ENCODE measurements at places on chromosomes 2 and 18.

- H3K36me3 ChIP-seq, result no peaks in the 10 kb centered on the region
- no peaks in the 10 kb centered on the region for H3K27me3 ChIP-seq
- H3K4me1 ChIP-seq, result no peaks in the 10 kb centered on the region
- H3K4me3 ChIP-seq, result no peak overlapping the region
- no peak for DNase-seq
These were observed 28.2 kb downstream of the SFXN5 start for GRCh38 chr2:73043276-73043675.

DNA sequence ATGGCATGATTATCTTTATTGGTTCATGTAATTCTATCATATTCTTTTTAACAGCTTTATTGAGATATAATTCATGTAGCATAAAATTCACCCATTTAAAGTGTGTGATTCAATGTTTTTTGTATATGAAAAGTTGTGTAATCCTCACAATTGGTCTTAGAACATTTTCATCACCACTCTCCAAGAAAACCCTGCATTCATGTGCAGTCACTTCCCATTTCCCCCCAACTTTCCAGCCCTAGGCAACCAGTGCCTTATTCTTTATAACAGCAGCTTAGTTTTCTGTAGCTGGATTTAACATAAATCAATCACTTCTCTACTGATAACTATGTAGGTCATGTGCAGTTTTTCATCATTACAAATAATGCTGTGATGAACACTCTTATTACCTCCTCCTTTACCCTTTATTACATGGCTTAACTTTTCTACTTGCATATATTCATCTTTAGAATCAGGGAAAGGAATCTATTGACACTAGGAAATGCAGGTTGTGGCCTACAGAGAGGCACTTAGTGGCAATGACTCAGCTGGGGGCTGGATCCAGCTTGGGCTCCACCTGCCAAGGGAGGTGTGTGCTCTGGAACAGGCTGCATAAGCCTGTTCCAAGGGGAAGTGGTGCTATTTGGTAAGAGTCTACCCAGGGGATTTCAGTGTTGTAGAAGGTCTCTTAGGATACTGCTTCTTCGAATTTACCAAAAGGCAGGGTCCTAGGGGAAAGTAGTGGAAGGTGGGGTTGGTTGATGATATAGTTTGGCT lies 89.1 kb downstream of the ETAA1 start:
- H3K36me3 ChIP-seq, result no peaks in the 10 kb centered on the region
- no peak overlapping the region for H3K4me3 ChIP-seq
- H3K4me1 ChIP-seq, result no peaks in the 10 kb centered on the region
- no peak overlapping the region for H3K27ac ChIP-seq
- DNase-seq, result no peak

DNA sequence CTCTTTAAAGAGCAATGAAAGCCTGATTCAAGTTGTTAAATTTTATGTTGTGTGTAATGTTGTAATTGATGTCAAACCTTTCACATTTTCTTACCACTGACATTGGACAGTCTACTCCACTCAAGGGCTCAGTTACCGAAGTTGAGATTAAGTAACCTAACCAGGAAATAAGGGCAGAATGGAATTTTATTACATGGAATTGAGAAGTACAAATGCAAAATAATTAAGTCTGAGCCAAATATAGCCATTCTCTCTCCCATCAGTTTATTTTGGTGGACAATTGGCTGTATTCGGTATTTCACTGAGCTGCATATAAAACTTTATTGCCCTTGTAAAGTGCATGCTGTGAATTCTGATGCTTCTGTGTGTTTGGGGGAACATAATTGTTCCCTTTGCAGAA lies 231.5 kb downstream of the TTC32 start:
- no peaks in the 10 kb centered on the region for H3K27me3 ChIP-seq
- H3K27ac ChIP-seq, result no peak overlapping the region
- DNase-seq, result no peak
- H3K36me3 ChIP-seq, result no peaks in the 10 kb centered on the region

DNA sequence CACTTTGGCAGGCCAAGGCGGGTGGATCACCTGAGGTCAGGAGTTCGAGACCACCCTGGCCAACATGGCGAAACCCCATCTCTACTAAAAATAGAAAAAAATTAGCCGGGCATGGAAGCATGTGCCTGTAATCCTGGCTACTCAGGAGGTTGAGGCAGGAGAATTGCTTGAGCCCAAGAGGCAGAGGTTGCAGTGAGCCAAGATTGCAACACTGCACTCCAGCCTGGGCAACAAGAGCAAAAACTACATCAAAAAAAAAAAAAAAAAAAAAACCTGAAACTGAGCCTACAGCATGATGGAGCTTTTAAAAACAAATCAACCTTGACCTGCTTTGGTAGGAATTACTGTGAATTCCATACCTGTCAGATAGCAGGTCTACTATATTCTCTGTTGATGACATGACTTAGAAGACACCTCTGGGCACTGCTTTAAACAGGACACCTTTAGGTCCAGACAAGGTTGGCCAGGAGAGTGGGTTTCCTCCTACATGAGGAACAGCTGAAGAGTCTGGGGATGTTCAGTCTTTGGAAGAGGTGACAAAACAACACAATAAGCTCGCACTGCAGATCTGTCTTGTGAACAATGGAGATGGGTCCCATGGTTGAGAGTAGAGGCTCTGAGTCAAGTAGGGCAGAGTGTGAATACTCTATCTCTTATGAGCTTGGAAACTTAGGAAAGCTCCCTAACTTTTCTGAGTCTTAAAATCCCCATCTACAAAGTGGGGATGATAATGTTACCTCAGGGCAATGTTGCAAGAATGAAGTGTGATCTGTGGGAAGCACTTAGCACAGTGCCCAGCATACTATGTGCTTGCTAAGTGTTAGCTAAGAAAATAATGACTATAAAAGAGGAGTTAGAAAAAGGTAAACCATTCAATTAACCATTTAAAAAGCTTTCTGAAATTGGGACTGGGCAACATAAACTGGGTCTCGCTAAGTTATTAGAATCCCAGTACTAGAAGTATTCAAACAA lies 25.2 kb downstream of the TMEM163 start:
- peaks cover 2% of the 10 kb centered on the region for H3K27me3 ChIP-seq
- no peaks in the 10 kb centered on the region for H3K36me3 ChIP-seq

GRCh38 chr2:223997938-223998337 lies 40.7 kb downstream of the MRPL44 start:
- DNase-seq, result no peak
- no peaks in the 10 kb centered on the region for H3K27me3 ChIP-seq
- H3K4me3 ChIP-seq, result no peak overlapping the region
- H3K27ac ChIP-seq, result no peak overlapping the region
- peaks cover 70% of the 10 kb centered on the region for H3K36me3 ChIP-seq

DNA sequence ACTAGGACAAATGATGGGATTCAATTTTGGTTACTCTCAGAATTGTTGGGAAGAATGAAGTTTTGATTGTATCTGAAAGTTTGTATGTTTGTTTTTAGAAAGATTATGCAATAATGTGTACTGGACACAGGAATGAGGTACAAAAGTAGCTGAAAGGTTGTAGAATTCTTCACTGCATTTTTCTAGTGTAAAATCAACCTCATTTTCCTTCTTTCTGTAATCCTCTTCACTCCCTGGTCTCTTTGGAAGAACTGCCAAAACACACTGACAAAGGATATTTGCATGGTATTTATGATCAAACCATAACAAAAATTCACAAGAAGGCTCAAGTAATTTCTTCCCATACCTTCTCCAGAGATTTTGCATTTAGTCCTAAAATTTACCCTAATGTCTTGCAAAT lies 110.7 kb downstream of the ZEB2 start:
- peaks cover 6% of the 10 kb centered on the region for H3K4me1 ChIP-seq
- H3K27me3 ChIP-seq, result no peaks in the 10 kb centered on the region
- no peak overlapping the region for H3K4me3 ChIP-seq
- H3K36me3 ChIP-seq, result peaks cover 8% of the 10 kb centered on the region

DNA sequence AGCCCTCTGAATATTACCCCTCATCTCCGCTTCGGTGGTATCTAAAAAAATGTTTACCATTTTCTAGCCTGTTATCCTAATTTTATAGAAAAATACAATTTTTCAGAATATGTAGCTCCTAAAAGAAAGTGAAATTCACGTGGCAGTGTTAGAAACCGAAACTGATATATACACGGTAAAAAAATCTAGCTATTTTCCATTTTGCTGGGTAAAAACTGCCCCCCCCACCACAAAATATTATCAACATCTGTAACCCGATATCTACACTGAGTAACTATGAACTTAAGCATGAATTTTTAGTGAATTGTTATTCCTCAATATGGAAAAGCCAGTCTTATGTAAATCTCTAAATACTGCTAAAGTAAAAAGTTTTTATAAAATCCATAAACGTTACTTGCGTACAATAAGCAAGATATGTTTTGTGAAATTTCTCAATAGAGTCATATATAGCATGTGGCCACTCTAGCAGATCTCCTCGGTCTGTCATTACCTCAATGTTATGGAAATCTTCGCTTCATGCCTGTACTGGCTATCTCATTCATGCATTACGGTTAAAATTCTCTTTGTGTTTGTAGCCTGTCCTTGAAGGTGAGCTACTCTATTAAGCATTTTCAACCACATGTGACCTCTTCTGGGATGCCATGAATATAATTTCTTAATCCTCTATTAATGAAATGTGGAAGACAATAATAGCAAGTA lies 524.2 kb downstream of the TRIB2 start:
- no peak overlapping the region for H3K27ac ChIP-seq
- no peak overlapping the region for H3K4me3 ChIP-seq
- no peaks in the 10 kb centered on the region for H3K27me3 ChIP-seq
- H3K4me1 ChIP-seq, result no peaks in the 10 kb centered on the region
- no peak for DNase-seq
- H3K36me3 ChIP-seq, result no peaks in the 10 kb centered on the region

DNA sequence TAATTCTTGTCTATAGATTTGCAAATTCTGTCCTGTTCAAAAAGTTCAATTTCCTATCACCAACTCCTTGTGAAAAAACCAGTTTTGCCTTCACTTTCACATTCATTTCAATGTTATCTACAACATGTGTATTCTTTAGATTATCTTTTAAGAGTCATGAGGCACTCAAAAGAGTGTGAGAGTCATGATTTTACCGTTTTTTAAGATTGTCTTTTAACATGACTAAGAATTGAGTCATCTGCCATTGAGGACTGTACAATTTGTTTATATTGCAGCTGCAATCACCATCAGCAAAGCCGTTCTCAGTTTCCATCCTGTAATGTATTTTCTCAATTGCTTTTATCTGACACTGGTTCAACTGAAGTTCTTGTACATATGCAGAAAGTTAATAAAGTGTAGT lies 275.8 kb downstream of the LNPK start:
- no peak overlapping the region for H3K27ac ChIP-seq
- DNase-seq, result no peak
- H3K27me3 ChIP-seq, result no peaks in the 10 kb centered on the region
- H3K4me3 ChIP-seq, result no peak overlapping the region
- no peaks in the 10 kb centered on the region for H3K36me3 ChIP-seq
- H3K4me1 ChIP-seq, result no peaks in the 10 kb centered on the region

GRCh38 chr2:112061840-112062239 lies 6.8 kb downstream of the TMEM87B start:
- no peaks in the 10 kb centered on the region for H3K27me3 ChIP-seq
- H3K4me3 ChIP-seq, result no peak overlapping the region
- H3K4me1 ChIP-seq, result peaks cover 19% of the 10 kb centered on the region
- no peak for DNase-seq
- H3K36me3 ChIP-seq, result peaks cover 60% of the 10 kb centered on the region

- H3K4me1 ChIP-seq, result no peaks in the 10 kb centered on the region
- no peak overlapping the region for H3K4me3 ChIP-seq
- no peak for DNase-seq
- no peaks in the 10 kb centered on the region for H3K36me3 ChIP-seq
These were observed 2092.7 kb upstream of the PIK3C3 start for GRCh38 chr18:39862341-39862740.

GRCh38 chr2:55051026-55051866 lies 995 bp upstream of the RTN4 start:
- no peaks in the 10 kb centered on the region for H3K27me3 ChIP-seq
- H3K4me1 ChIP-seq, result peaks cover 24% of the 10 kb centered on the region
- no peaks in the 10 kb centered on the region for H3K36me3 ChIP-seq
- peak; percentile 91 for DNase-seq

DNA sequence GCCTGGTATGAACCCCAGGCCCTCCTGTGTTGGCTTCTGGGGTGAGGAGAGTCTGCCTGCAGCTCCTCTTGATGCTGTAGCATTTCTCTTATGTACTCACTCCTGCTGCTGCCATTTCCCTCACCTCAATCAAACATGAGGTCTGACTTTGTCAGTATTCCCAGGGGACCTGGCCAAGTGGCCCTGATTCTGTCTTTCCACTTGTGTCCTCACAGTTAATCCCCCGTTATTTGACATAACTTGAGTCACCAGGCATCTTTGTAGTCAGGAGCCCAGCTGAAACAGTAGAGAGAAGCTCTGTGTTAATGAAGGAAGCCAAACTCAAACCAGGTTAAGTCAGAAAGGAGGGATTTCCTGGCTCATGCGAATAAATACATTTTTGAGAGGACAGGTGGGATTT lies 55.0 kb downstream of the SLC9A2 start:
- no peaks in the 10 kb centered on the region for H3K36me3 ChIP-seq
- H3K27ac ChIP-seq, result no peak overlapping the region
- no peaks in the 10 kb centered on the region for H3K4me1 ChIP-seq
- no peak overlapping the region for H3K4me3 ChIP-seq

DNA sequence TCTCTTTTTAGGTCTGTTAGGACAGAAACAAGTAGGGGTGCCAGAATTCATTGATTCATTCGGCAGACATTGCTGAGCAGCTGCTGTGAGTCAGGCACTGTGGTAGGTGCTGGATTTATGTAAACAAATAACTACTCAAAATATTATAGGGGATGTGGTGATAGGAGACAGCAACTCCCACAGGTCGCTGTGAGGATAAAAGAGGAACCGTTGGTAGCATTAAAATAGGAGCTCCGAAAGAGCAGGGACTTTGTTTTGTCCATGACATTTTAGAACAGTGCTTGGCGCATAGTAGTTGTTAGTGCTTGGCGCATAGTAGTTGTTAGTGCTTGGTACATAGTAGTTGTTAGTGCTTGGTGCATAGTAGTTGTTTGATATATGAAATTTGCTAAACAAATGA lies 29.2 kb downstream of the ATP6V1C2 start:
- H3K36me3 ChIP-seq, result no peaks in the 10 kb centered on the region
- H3K4me1 ChIP-seq, result no peaks in the 10 kb centered on the region
- DNase-seq, result no peak

- H3K27ac ChIP-seq, result no peak overlapping the region
- no peak overlapping the region for H3K4me3 ChIP-seq
- no peaks in the 10 kb centered on the region for H3K27me3 ChIP-seq
- no peaks in the 10 kb centered on the region for H3K4me1 ChIP-seq
These were observed 80.0 kb downstream of the SESTD1 start for GRCh38 chr2:179184610-179185009.

GRCh38 chr2:26534865-26535662 lies 57.1 kb upstream of the OTOF start:
- no peaks in the 10 kb centered on the region for H3K36me3 ChIP-seq
- peak; percentile 58 for DNase-seq
- H3K4me1 ChIP-seq, result peaks cover 9% of the 10 kb centered on the region
- peaks cover 3% of the 10 kb centered on the region for H3K27me3 ChIP-seq
- H3K4me3 ChIP-seq, result no peak overlapping the region
- H3K27ac ChIP-seq, result no peak overlapping the region

Data from osteoblast (primary cell).